ENCODE measurements at places on chromosomes 6 and 20. TPM values are rescaled to one million over a fixed set of nuclear protein-coding genes. Genes with fewer than 3 reads are reported as not detected.

Gene HTR1E
- total RNA-seq, result not detected

Gene DST
- total RNA-seq, result 352 TPM

Gene CLPSL1
- not detected for total RNA-seq

Gene THEMIS
- 3.1 TPM for total RNA-seq

Gene MUC21
- 2.2 TPM for total RNA-seq

Gene PACRG
- total RNA-seq, result 3.1 TPM

Gene OR12D3
- not detected for total RNA-seq

- no peak overlapping the region for H3K27ac ChIP-seq
- no peak for DNase-seq
- peaks cover 39% of the 10 kb centered on the region for H3K4me1 ChIP-seq
- no peaks in the 10 kb centered on the region for H3K36me3 ChIP-seq
- H3K4me3 ChIP-seq, result peak overlapping the region; percentile 7
Observed at GRCh38 chr6:136920671-136921380, 1.3 kb upstream of the SLC35D3 start.

DNA sequence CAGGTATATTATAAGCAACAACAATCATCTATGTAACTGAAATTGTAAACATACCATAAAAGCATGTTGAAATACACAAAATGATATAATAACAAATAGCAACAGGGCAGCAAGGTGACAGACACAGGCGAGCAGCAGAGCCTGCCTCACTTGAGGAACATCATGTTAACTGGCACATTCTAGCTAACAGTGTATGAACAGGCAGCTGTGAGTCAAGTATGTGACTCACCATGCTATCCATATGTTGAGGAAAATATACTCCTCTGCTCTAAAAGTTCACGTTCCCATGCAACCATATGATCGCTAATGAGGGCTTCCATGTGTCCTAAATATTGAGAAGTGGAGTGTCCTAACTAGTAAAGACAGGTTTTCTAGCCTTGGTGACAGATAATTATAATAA, 18.4 kb downstream of the SERAC1 start:
- peaks cover 10% of the 10 kb centered on the region for H3K36me3 ChIP-seq
- no peak overlapping the region for H3K4me3 ChIP-seq
- no peaks in the 10 kb centered on the region for H3K4me1 ChIP-seq
- no peaks in the 10 kb centered on the region for H3K27me3 ChIP-seq

DNA sequence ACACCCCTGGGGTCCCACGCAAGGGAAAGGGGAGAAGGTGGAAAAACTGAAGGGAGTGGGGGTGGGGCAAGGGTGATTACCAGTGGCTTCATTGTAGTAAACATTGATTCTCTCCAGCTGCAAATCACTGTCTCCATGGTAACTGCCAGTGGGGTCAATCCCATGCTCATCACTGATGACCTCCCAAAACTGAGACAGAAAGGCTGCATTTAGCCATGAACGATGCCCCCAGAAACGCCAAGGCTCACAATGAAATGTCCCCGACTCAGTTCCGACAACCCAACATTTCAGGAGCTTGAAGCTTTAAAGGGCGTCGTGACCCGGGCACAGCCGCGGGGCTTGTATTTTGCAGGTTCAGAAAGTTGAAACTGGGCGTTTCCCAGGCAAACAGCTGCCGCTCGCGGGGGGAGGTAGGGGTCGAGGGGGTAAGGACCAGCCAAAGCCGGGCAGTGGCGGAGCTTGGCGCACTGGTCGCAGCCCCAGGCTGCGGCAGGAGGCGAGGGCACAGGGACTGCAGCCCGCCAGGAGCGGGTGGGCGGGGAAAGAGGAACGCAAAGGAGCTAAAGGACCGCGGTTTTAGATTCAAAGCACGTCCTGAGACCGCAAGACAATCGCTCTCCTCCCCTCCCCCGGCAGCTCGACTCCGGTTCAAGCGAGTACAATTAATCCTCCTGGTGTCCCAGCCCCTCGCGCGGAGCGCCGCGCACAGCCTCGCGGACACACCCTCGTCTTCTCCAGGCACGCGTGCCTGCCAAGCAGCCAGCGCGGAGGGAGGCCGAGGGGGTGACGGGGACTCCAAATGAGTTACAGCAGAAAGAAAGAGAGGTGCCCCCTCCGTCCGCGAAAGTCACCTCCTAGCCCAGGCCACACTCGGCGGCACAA, 731 bp downstream of the TUBB2B start:
- no peak overlapping the region for H3K27ac ChIP-seq
- peaks cover 44% of the 10 kb centered on the region for H3K4me1 ChIP-seq
- peak; percentile 89 for DNase-seq
- H3K36me3 ChIP-seq, result no peaks in the 10 kb centered on the region

GRCh38 chr6:109087661-109088264, 6.9 kb downstream of the SESN1 start:
- DNase-seq, result no peak
- peaks cover 12% of the 10 kb centered on the region for H3K4me1 ChIP-seq
- no peak overlapping the region for H3K4me3 ChIP-seq
- no peaks in the 10 kb centered on the region for H3K36me3 ChIP-seq
- no peaks in the 10 kb centered on the region for H3K27me3 ChIP-seq
- no peak overlapping the region for H3K27ac ChIP-seq

- no peak overlapping the region for H3K27ac ChIP-seq
- no peaks in the 10 kb centered on the region for H3K36me3 ChIP-seq
- H3K4me3 ChIP-seq, result no peak overlapping the region
- no peaks in the 10 kb centered on the region for H3K4me1 ChIP-seq
- no peak for DNase-seq
Observed at GRCh38 chr20:62966212-62967148, 14.0 kb downstream of the SLC17A9 start.

DNA sequence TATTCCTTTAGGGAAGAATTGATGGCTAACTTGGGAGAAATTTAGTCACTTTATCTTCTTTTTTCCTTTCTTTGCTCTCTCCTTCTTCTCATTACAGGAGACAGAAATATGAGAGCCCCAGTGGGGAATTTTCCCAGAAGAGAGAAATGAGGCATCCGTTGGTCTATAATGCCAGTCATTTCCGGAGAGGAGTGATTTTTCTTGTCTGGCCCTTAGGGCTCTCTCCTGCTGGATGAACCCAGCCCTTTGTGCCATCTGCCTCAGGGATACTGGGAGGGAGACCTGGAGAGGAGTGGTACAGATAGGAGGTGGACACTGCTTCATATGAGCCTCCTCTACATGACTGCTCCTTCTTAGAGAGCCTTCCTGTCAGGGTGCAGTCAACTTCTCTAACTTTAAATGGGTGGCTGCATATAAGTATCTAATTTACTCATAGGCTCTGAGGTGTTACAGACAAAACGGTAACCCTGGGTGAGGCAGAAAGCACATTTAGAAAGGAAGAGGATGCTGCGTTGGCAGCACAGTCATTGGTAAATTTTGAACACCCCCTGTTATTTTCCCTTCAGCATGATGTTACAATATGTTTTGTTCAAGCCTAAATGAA, 21.9 kb downstream of the RIMS1 start:
- H3K27ac ChIP-seq, result no peak overlapping the region
- DNase-seq, result no peak
- H3K4me3 ChIP-seq, result no peak overlapping the region
- no peaks in the 10 kb centered on the region for H3K36me3 ChIP-seq
- H3K4me1 ChIP-seq, result no peaks in the 10 kb centered on the region
- no peaks in the 10 kb centered on the region for H3K27me3 ChIP-seq

- no peak for DNase-seq
- no peaks in the 10 kb centered on the region for H3K36me3 ChIP-seq
- H3K27me3 ChIP-seq, result no peaks in the 10 kb centered on the region
Observed at GRCh38 chr6:106083618-106084017, 2.5 kb upstream of the PRDM1 start.

- no peaks in the 10 kb centered on the region for H3K4me1 ChIP-seq
- H3K36me3 ChIP-seq, result no peaks in the 10 kb centered on the region
- no peak overlapping the region for H3K27ac ChIP-seq
Observed at GRCh38 chr6:5151955-5152401, 66.8 kb downstream of the PPP1R3G start.

DNA sequence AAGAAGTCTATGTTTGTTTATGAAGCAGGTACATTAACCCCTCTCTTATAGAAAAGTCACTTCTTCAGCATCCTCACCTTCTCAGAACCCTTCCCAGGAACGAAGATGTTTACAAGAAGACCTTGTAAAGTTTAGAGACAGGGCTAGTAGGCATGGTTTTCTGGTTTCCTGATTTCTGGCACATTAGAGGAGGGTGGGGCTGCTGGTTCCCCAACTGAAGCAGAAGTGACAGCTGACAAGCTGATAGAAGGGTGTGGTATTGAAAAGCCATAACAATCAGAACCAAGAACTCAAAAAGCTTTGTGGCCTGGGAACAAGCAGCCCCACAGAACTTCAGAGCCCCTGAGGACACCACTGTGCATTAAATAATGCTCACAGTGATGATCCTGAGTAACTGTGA, 91.2 kb downstream of the RTN4IP1 start:
- H3K27ac ChIP-seq, result peak overlapping the region; percentile 9
- peak; percentile 54 for DNase-seq
- H3K36me3 ChIP-seq, result no peaks in the 10 kb centered on the region
- H3K4me3 ChIP-seq, result no peak overlapping the region

DNA sequence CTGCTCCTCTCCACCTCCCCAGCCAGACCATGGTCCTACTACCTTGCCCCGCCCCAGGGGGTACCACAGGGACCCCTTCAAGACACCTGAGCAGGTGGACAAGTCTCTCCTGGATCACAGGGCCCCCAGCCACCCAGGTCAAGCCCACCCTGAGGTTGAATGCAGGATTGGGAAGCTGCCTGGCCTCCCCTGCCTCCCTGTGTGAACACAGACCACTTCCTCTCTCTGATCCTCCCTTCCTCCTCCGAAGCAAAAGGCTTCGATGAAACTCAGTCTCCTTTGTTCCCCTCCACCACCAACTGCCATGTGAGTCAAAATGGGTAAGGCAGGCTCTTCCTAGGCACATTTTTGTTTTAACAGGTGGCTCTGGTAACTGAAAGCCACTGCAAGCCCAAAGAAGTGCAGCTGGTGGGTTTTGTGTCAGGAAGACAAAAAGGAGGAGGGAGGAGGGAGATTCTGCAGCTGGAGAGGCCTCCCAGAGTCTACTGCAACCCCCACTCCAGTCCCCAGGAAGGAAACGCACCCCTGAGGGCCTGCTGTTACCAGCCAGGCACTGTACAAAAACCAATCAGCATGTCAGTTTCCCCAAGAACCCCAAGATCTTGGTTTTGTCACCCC, 5.4 kb downstream of the ADA start:
- DNase-seq, result no peak
- H3K27ac ChIP-seq, result peak overlapping the region; percentile 40

DNA sequence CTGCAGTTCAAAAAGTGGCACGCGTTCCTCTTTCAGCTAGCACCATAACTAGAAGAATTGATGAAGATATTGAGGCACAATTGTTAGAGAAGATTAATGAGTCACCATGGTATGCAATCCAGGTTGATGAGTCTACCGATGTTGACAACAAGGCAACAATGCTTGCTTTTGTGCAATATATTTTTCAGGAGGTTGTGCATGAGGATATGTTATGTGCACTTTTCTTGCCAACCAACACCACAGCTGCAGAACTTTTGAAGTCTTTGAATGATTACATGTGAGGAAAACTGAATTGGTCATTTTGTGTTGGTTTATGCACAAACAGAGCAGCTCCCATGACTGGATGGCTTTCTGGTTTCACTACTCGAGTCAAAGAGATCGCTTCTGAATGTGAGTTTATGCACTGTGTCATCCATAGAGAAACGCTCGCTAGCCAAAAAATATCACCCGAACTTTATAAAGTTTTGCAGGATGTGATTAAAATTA, 129.3 kb upstream of the SLC24A3 start:
- no peak overlapping the region for H3K4me3 ChIP-seq
- H3K27me3 ChIP-seq, result no peaks in the 10 kb centered on the region
- no peaks in the 10 kb centered on the region for H3K36me3 ChIP-seq
- no peaks in the 10 kb centered on the region for H3K4me1 ChIP-seq

GRCh38 chr20:12414446-12415274, 497.0 kb downstream of the BTBD3 start:
- DNase-seq, result no peak
- H3K36me3 ChIP-seq, result no peaks in the 10 kb centered on the region
- H3K27ac ChIP-seq, result no peak overlapping the region
- H3K27me3 ChIP-seq, result no peaks in the 10 kb centered on the region
- no peak overlapping the region for H3K4me3 ChIP-seq

DNA sequence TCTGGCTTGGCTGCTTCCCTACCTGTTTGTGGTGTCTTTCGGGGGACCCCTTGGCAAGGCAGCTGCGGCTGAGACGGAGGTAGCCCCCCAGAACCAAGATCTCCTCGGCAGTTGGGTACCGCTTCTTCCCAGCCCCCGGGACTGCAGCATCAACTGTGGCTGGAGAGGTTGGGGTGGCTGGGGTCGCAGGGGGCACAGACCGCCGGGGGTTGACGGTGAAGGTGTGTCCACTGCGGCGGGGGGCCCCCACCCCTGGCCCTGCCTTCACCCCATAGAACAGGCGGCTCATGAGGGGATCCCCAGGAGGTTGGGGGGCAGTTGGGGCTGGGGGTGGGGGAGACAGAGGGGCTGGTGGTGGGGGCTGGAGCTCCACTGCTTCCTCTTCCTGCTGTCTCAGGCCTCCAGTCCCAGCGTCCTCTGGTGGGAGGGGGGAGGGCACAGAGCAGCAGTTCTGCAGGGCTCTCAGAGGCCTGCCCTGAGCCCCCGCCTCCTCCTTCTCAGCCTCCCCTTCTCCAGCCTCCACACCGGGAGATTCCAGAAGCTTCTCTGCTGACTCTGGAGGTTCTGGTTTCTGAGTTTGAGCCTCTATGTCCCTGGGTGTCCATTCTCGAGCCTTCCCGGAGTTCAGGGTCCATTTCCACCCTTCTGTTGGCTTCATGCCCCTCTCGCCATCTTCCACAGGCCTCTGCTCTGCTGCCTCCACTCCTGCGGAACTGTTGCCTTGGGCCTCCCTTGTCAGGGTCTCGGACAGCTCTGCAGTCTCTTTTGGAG, 1.9 kb downstream of the PPP1R18 start:
- peaks cover 59% of the 10 kb centered on the region for H3K4me1 ChIP-seq
- H3K36me3 ChIP-seq, result no peaks in the 10 kb centered on the region
- peak overlapping the region; percentile 99 for H3K27ac ChIP-seq
- H3K4me3 ChIP-seq, result peak overlapping the region; percentile 70
- H3K27me3 ChIP-seq, result no peaks in the 10 kb centered on the region

All from upper lobe of left lung (tissue), 6 donors.